HEK293T (cell line): ENCODE measurements at places on chromosomes 2 and 18.

- no peak for DNase-seq
These were observed 55.7 kb downstream of the SCN2A start for GRCh38 chr2:165294912-165295311.

DNA sequence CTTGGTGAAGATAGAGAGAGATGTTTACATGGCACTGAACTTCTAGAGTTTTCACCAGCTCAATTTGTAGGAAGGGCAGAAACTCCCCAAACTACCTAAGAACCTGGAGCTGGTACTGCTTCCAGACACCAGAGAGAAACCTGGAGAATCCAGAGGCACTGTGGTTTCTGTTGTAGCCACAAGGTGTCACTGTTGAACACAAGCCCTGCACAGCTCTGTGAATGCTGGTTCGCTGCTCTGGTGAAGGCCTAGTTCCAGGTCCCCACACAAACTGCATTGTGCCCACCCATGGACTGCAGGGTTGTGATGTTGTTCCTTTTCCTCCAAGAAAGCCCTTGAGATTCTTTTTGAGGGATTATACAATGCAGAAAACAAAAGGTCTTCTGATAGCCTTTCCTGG, 150.5 kb upstream of the HS6ST1 start:
- peak; percentile 41 for DNase-seq

DNA sequence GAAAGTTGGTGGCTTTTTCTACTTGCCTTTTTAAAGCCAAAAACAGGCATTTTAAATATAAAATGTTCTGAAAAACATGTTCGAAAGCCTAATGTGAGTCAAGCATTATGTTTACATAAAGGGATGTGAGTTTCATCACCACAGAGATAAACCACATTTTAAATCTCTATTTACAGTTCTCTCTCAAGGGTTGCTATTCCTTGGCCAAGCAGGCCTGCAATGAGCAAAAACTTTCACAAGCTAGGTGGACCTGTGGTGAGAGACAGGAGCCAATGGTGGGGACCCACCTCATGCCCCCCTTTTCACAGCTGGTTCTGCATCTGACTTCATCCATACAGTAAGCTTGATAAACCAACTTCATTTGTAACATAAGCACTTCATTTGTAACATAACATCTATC, 65.1 kb downstream of the CUL3 start:
- DNase-seq: no peak

GRCh38 chr2:29596584-29596983, 324.8 kb downstream of the ALK start:
- no peak for DNase-seq

- peak; percentile 52 for DNase-seq
These were observed at the start of gene KCNF1 for GRCh38 chr2:10911291-10912075. Gene KCNF1 (plus strand): TSS chr2:10911934. CDS start chr2:10912427, 493 bp downstream.

DNA sequence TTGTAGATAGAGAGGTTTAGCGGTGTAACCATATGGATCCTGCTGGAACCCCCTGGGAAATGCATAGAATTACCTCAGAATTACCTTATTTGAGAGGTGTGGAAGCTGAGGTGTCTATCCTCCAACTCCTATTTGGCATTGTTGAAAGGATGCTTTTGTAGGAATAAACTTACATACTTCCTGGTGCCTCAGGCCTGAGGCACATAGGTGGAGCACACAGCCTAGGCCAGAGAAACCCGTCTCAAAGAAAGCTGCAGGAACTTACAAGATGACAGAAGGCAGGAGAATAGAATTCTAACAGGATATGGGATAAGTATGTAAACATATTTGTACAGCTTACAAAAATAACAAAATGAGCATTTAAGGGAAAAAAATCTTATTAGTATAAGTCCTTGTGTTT, 1507.2 kb upstream of the ZEB2 start:
- no peak for DNase-seq

GRCh38 chr2:65403529-65403915, 28.9 kb downstream of the SPRED2 start:
- no peak for DNase-seq

- DNase-seq: no peak
These were observed 110.6 kb upstream of the LYPD1 start for GRCh38 chr2:132780651-132781050.

GRCh38 chr18:46190667-46191066, 86.5 kb downstream of the HAUS1 start:
- no peak for DNase-seq

DNA sequence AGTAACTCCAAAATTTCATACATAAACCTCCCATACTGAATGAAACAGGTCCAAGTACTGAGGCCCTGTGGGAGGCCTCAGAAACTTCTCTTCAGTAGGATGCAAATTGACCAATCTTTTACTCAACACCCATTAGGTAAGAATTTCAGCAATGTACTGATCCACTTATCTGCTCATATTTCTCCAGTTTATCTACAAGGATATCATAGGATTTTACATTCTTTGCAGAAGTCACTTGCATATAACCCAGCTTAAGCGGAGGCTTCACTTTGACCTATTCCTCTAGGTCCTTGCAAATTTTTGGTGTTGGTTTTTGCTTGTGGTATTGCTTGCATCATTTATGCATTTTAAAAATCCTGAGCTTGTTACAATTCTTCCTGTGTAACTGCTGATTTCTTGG, 28.8 kb upstream of the SLC3A1 start:
- DNase-seq: no peak

- DNase-seq: no peak
These were observed 1459.9 kb upstream of the CELF4 start for GRCh38 chr18:39025531-39025930.

GRCh38 chr2:150023044-150023443, 435.5 kb upstream of the MMADHC start:
- no peak for DNase-seq

GRCh38 chr2:239396881-239397681, 3.7 kb downstream of the HDAC4 start:
- no peak for DNase-seq
